Skeletal muscle cell (primary cell): ENCODE measurements at places on chromosomes 3 and 15.

DNA sequence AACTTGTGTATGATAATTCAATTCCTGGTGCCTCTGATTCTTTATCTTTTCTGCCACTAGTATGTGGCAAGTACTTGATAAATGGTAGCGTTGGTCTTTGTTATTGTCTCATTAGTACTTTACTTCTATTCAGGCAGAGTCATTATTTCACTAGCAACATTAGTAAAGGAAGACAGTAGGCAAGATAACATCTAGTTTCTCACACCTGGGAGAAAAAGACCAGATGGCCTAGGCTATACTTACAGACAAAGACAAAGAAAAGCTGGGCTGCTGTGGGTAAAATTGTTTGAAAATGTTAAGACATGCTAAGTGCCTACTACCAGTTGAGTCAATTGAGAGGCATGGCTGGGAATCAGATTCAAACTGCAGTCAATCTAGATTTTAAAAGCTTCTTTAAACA lies 198.7 kb upstream of the CMC1 start:
- DNase-seq: no peak

- DNase-seq: no peak
These were observed 57.9 kb downstream of the ARHGAP31 start for GRCh38 chr3:119352034-119352609.

DNA sequence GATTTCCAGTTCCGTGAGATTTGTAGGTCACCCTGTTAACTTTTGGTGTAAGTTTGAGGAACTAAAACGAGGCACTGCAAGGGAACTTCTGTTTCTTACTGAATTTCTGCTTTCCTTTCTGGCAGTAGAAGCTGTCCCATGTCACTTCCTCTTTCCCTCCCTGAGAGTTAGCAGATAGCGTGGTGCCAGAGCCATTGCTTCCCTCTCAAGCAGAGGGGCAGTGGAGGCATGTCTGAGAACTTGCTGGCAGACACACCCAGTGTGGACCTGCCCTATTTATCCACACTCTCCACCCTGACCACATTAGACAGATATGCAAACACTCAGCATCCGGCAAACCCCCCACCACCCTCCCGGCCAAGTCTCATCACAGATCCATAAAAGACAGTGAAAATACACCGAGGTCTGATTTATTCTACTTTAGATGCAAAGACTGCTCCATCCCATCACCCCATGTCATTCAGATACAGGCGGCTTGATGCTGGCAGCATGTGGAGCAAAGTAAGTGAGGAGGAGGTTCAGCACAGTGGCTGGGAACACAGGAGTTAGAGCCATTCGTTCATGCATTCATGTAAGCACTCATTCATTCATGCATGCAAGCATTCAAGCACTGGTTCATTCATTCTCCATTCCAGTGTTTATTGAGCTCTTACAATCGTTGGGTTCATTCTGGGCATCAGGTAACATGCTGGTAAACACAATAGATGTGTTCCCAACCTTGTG lies 324.7 kb downstream of the SHQ1 start:
- DNase-seq: no peak

DNA sequence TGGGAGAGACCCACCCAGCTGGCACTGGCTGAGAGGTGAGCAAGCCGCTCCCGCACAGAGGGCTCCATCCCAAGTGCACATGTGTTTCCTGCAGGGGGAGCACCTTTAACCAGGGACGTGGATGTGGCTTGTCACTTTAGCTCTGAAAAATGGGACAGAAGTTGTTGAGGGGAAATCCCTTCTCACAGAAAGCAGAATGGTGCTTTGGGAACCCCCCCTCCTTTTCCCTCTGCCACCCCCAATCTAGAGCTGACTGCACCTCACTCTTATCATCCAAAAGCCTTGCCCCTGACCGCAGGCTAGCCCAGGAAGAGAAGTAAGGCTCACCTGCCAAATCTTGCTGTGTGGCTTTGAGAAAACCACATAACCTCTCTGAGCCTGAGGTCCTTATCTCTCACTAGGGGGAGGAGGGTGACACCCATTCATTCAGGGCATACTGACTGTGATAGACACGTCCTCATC lies 77.9 kb downstream of the RPN1 start:
- no peak for DNase-seq

GRCh38 chr3:187739094-187739560 lies 6.1 kb downstream of the BCL6 start:
- DNase-seq: no peak

DNA sequence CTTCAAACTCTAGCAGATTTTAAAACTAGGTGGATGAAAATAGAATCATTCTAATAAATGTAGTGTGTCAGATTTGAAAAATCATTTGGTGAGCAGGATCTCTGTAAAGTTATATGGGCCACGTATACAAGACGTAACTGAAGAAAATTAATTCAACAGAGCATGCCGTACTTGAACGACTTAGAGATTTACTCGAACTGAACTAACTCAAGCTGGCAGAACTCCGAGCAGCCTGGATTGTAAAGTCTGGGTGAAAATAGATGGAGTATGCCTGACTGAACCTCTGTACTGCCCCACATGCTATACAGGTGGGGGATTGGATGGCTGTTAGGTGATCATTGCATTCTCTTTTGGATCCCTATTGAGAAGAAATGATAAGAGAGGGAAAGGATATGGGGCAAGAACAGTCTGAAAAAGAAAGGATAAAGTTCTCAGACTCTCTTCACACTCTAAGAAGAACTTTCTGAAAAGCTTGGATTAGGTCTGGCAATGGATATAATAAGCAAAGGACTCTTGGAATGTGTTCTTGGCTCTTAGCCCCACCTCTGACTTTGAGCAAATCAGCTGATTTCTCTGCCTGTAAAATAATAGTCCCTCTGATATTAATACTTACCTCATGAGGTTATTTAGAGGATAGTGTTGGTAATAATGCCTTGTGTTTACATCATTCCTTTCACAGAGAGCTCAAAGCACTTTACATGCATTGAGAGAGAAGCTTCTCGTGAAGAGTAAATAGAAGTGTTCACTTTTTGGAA lies 147.5 kb downstream of the FILIP1L start:
- peak; percentile 40 for DNase-seq

DNA sequence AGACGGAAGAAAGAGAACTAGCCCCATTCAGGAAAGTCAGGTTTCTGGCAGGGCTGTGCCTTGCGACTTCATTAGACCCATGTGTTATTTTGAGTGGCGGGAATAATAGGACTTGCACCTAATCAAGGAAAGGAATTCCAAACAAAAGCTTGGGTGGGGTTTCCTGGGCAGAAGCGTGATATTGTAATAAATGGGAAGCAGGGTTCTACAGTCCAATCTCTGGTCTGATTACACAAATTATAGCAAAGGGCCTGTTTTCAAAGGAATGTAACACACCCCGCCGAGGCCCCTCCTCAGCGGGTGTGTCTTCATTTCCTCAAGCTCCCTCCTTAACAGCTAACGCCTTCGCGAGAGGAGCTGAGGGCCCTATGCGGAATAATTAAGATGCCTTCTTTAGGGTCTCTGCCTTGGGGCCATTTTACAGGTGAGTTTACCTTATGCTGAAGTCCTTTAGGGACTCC lies 396.0 kb upstream of the C2CD4B start:
- no peak for DNase-seq

DNA sequence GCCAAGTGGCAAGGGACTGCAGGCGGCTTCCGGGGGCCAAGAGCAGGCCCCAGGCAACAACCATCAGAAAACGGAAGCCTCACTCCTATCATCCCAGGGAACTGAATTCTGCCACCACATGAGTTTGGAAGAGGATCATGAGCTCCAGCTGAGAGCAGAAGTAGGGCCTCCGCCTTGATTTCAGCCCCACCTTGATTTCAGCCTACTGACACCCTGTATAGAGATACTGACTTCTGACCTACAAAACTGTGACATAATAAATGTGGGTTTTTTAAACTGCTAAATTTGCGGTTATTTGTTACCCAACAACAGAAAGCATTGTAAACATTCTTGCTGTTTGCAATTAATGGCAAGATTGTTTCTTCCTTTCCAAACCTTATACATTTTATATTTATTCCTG lies 21.6 kb upstream of the RARRES1 start:
- DNase-seq: no peak

DNA sequence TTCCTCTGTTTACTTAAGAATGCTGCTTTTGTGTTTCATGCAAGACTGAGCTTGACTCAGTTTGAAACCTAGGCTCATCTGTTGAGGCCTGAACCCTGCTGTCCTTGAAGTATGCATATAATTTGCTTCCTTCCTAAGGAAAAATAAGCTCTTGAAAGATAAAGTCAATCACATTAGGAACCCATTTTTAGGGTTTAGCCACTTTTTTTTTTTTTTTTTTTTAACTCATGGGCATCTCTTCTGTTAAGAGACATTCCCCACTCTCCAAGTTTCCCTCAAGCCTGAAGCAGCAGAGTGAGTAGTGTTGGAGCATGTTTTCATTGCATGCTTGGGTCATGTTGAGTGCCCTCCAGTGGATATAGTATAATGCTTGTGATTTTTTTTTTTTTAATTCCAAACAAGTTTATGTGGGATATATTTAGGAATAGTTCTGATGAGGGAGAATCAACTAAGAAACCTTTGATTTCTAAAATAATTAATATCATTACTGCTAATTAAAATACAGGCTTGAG lies 3.6 kb downstream of the CTNNB1 start:
- DNase-seq: peak; percentile 31

DNA sequence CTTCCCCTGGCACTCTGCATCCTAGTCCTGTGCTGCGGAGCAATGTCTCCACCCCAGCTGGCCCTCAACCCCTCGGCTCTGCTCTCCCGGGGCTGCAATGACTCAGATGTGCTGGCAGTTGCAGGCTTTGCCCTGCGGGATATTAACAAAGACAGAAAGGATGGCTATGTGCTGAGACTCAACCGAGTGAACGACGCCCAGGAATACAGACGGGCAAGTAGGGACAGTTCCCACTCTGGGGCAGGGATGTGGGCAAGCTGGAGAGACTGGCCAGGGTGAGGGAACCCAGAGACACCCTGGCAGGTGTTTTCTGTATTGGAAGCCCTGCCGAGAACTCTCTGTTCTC lies 247 bp downstream of the FETUB start:
- DNase-seq: no peak

DNA sequence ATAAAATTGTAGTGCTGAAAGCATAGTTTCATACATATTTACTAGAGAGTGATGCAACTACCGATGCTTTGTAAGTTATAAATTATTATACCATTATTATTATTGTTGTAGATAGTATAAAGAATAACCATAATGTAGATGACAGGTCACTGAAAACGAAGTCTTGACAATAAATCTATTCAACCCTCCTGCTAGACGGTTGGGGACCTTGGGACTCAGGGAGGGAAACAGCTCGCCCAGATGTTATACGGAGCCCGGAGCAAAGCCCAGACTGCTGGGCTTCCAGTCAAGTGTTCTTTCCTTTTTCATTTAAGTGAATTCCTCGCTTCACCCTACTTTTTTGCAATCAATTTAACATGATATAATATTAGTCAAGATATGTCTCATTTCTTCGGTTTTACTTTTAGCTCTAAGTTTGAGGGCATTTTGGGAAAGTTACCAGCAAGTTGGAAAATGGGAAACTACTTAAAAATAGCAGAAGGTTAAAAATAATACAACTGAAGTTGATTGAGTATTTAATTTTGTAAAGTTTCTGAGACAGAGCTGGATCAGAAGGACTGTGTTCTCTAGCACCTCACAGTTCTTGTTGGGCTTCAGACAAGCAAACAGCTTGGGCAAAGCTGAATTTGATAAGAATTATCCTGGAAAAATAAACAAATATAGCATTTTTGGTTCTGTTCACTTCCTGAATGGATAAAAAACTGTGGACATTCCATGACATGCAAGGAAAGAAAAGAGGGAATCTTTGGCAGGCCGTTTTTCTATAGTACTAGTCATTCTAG lies 173.4 kb upstream of the TP63 start:
- DNase-seq: no peak

GRCh38 chr3:180409883-180410282 lies 192.1 kb upstream of the TTC14 start:
- DNase-seq: no peak

- no peak for DNase-seq
These were observed 34.5 kb downstream of the PLA2G4D start for GRCh38 chr15:42059661-42060476.

- DNase-seq: no peak
These were observed 677.0 kb downstream of the PLOD2 start for GRCh38 chr3:145483992-145484391.

DNA sequence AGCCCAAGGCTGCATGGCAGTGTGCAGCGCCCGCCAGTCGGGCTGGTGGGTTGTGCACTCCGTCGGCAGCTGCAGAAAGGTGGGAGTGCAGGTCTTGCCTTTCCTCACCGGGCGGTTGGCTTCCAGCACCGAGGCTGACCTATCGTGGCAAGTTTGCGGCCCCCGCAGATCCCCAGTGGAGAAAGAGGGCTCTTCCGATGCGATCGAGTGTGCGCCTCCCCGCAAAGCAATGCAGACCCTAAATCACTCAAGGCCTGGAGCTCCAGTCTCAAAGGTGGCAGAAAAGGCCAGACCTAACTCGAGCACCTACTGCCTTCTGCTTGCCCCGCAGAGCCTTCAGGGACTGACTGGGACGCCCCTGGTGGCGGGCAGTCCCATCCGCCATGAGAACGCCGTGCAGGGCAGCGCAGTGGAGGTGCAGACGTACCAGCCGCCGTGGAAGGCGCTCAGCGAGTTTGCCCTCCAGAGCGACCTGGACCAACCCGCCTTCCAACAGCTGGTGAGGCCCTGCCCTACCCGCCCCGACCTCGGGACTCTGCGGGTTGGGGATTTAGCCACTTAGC lies 4.3 kb downstream of the ISL2 start:
- no peak for DNase-seq

GRCh38 chr3:111971533-111972130 lies 7.2 kb upstream of the ABHD10 start:
- DNase-seq: no peak

DNA sequence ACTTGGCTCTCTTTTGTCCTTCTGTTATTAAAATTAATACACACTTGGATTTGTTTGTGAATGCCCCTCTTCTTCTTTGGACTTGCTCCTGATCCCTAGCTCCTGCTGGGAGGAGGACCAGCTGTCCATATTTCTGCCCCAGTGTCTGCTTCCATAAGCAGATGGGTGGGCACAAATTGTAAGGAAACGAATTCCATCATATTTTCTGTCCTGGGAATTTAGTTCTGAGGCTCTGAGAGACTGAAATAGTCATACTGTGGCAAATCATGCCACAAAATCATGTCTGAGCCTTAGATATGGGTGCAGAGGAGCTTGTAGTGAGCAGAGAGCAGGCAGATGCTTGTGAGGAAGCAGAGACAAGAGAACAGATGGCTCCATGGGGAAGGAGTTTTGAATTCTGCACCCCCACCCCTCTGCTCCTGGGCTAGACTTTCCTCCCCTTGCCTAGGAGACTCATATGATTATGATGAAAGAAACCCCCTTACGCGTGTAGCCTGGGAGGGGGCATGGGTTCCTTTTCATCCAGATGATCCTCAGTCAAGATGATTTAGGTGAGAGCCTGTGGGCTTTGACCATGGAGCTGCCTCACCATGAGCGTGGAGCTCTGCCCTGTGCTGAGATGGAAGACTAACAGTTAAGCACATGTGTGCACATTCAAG lies 50.6 kb downstream of the SV2B start:
- no peak for DNase-seq

DNA sequence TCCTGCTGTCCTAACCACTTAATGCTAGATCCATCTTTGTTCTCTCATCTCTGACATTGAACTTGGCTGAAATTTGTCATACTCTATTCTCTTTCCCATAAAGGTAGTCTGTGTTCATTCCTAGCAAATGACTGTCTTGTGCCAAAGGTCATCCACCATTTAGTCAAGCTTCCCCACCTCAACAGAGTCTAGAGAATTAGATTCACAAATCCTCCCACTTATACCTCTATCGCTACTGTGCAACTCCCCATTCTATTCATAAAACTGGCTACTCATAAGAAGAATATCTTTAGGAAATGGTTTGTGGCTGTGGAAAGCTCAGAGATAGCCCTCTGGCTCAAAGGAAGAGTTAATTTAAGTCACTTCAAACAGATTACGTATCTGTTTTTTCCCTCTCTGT lies 59.7 kb upstream of the MBNL1 start:
- DNase-seq: no peak

GRCh38 chr3:101725194-101725889 lies 928 bp downstream of the CEP97 start:
- no peak for DNase-seq
